ENCODE measurements at places on chromosomes 1 and 21.

DNA sequence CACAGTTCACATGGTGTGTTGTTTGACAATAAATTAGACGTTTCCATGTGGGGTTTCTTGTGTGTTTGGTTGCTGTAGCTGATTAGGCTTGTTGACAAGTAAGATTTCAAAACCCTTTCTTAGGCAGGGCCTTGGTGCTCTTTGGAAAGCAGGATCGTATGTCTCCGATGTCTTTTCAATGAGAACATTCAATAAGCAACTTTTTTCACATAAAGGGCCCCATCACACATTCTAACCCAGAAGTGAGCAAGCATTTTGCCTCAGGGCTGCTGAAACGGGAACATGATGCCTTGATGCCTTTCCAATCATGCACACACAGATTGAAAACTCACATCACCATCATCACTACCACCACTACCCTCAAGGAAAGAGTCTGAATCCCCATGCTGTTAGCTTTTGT, 33.1 kb downstream of the LPAR3 start:
- DNase-seq, result no peak

DNA sequence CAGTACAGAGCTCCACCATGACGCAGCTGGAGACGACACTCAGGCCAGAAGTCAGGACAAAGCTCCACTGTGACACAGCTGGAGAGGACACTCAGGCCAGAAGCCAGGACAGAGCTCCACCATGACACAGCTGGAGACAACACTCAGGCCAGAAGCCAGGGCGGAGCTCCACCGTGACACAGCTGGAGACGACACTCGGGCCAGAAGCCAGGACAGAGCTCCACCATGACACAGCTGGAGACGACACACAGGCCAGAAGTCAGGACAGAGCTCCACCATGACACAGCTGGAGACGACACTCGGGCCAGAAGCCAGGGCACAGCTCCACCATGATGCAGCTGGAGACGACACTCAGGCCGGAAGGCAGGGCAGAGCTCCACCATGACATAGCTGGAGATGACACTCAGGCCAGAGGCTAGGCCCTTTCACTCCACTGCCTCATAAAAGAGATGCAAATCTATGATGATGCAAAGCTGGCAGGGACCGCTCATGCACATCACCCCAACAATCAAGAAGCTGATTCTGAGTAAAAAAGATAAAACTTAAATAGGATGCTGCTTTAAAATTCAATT, 13.6 kb upstream of the OR2B11 start:
- DNase-seq, result no peak

- DNase-seq, result peak; percentile 63
Observed at GRCh38 chr1:183942933-183943693, 94.4 kb downstream of the COLGALT2 start.

DNA sequence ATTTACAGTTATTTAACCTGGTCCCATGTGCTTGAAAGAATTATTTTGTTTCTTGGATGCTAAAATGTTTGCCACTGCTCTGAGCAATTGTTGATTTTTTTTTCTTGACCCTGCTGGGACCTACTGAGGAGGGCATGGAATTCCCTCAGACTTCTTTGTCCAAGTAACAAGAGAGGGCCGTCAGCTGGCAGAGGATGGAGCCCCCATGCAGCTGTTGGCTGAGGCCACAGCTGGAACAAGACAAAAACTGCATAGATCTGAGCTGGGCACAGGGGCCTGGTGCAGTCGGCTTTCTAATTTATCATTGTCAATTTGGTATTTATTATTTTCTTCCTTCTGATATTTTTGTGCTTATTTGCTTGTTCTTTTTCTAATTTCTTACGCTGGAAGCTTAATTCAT, 39.6 kb upstream of the ABCG1 start:
- DNase-seq, result no peak

DNA sequence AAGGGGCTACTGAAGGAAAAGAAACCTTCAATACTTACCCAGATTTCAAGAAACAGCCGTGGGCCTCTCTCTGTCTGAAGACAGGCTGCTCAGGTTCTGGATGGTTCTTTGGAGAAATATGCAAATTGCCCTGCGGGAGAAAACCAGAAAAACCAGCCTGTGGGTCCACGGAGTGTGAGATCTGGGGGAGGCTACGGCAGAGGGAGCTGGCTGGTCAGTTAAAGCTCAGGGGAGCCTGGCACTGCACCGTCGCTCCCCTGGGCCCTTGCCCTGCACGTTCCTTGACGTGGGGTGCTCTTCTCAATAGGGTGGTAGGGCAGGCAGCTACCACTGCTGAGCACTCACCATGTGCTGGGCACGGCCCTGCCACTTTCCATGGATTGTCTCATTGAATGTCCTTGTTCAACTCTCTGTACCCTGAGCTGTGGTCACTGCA, 12.7 kb downstream of the TMCO4 start:
- peak; percentile 62 for DNase-seq

- no peak for DNase-seq
Observed at GRCh38 chr1:87586501-87586900, 257.8 kb downstream of the LMO4 start.

GRCh38 chr1:58318157-58319005, 228.1 kb downstream of the OMA1 start:
- DNase-seq, result no peak

- DNase-seq, result peak; percentile 59
Observed at GRCh38 chr1:10514490-10515235, 39.9 kb downstream of the PEX14 start.

DNA sequence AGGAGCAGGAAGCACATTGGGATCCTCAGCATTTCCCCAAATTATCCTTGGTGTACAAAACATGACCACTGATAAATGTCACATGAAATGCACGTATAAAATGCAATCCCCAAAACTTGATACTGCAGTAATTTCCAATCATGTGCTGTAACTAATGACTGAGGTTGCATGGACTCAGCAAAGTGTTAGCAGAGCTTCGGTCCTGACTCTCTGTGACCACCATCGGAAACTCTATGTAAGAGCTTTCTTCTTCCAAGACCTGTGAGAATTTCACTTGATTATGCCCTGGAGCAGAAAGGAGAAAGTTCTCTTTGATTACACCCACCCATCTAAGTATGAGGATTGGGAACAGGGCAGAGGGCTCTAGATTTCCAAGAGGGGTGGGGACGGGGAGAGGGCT, 908 bp downstream of the CD53 start:
- DNase-seq, result no peak

GRCh38 chr1:37391211-37392011, 83.0 kb upstream of the ZC3H12A start:
- DNase-seq, result no peak

- no peak for DNase-seq
Observed at GRCh38 chr1:6248161-6248776, 4.3 kb downstream of the HES3 start.

DNA sequence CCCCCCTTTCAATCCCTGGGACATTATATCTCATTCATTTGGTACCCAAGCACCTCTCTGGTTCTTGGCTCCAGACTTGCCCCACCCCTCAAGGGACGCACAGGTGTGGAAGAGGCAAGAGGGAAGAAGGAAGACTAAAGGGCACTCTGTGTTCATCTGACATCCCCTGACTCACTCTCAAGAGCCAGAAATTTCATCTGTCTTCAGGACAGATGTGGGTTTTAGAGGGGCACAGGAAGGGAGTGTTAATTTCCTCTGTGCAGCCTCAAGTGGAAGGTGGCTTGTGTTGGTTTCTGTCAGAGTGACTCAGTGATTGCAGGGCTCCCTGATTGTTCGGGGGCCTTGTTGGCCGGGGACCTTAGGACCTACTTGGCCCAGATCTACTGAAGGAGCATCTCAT, 2.4 kb downstream of the C2CD4D start:
- no peak for DNase-seq

GRCh38 chr21:45856442-45856841, 125.1 kb upstream of the COL6A1 start:
- DNase-seq, result no peak

DNA sequence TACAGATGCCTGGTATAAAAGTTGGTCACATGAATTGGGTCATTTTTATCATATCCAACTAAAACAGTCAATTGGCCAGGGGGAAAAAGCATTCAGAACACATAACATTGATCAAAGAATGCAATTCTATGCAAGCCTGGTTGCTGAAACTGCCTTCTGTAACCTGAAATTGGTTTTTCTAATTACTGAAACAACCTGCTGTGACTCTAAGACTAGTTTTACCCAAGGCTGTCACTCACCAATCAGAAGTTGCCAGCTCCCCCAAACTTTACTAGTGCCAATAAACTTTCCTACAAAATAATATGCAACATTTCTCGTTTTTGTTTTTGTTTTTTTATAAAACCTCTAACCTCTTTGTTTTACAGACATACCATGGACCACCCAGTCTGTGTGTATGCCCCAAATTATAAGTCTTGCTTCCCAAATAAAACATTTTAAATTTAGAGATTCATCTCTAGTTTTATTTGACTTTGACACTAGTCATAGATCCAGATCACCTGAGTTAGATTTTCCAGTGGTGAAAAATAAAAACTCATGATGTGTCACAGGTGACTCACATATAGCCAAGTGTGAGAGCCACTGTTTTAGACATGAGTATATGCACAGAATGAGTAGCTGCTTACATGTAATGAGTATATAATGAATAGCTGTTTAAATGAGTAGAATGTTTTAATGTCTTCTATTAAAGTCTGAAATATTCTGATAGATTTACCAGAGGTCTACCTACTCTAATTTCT, 64.2 kb upstream of the CR2 start:
- no peak for DNase-seq

GRCh38 chr1:231279081-231279480, 38.1 kb downstream of the GNPAT start:
- DNase-seq, result no peak

DNA sequence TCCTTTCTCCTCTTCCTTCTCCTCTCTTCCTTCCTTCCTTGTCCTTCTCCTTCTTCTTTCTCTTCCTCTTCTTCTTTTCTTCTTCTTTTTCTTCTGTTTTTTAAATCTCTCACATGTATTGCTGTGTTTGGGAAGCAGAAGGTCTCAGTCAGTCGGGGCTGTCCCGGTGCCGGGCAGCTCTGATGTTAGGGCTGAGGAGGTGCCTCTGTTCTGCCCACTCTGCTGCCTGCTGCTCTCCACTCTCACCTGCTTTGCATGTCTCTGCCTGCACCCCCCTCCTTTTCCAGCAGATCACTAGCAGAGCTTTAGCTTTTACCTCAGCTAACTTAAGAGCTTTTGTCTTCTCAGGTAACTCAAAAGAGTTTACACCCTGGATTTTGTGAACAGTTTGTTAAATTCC, 276.6 kb downstream of the CHRM3 start:
- no peak for DNase-seq

DNA sequence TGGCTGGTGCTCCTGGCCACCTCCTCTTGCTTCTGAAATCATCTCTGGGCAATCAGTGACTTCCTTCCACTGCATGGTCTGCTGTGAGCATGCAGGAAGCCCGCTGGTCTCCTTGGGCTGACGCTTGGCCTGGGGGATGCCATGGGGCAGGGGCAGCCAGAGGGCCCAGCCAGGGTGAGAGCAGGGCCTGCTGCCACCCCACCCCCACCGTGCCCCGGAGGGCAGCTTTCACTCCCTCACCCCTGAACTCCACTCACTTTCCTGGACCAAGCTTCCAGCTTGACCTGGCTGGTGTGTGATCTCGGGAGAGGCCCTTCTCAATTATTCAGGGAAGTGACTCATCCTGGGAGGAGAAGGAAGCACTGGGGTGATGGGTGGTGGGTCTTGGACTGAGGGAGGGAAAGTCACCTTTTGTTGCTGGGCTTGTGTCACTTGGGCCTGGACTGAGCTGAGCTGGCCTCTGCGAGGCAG, 270.2 kb upstream of the CSF3R start:
- DNase-seq, result no peak

DNA sequence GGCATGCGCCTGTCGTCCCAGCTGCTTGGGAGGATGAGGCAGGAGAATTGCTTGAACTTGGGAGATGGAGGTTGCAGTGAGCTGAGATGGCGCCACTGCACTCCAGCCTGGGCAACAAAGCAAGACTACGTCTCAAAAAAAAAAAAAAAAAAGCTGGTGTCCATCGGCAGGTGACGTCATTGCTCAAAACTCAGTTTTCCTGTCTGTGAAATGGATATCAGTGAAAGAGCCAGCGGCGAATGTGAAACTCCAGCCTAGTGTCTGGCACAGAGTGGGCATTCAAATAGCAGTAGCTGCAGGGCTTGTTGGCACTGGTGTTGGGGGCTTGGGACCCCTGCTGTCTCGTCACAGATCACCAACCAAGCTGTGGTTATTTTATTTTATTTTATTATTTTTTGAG, 75.8 kb downstream of the NKAIN1 start:
- no peak for DNase-seq

DNA sequence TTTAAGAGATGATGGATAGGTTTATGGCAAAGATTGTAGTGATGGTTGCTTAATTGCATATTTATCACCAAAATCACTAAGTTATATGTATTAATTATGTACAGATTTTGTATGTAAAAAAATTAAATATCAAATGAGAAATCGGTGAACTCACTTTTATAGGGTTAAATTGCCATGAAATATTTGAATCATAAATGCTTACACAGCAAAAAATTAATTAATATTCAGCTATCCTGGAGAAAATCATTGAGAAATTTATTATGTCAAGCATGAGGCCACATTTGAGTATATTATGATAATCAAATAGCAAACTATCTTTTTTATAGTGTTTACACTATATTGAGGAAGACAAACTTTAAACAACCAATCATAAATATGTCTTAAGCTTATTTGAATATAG, 239.4 kb upstream of the BRINP3 start:
- DNase-seq, result no peak

DNA sequence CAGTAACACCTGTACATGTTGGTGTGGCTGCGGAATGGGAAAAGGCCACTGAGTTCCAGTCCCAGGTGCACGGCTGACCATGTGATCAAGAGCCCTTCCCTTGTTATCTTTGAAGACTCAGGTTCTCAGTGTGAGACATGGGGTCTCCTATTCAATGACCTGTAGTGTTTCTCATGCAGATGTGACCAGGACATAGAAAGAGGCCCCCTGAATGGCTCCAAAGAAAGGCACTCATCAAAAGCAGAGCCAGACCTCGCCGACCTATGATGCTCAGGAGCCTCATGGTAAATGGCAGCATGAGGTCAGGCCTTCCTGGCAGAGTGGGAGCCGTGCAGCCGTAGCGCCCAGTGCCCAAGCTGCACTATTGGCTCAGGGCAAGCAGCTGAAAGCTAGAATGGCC, 42.3 kb upstream of the HAO2 start:
- DNase-seq, result no peak

DNA sequence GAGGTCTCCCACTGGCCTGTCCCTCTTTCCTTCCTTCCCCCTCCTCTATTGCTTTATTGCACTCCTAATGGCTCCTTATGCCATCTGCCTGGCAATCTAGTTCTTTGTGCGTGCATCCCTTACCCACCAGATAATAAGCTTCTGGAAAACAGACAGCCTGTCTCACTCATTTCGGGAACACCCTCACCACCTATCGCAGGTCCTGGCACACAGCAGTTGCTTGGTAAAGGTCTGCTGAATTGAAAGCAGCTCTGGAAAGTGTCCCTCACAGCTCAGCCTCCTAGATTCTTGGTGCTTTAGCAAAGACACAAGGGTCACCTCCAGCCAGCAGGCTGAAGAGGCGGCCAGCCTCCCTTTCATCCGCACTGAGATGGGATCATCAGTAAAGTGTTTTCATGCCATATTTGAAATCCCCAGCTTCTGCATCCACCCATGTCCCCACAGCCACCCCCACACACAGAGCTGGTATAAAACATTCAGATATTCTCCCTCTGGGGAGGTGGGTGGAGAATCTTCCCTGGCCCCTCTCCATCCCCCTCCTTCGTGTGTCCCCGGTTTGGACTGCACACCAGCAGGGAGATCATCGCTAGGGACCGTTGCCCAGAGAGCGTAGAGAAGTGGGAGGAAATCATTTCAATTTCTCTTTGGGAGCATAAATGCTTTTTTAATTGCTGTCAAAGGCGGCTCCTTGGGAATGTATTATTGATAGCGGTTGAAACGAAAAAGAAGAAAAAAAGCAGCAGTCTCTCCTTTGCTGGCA, 29.1 kb upstream of the ATP2B4 start:
- no peak for DNase-seq

GRCh38 chr1:153773096-153773921, 1.9 kb upstream of the SLC27A3 start:
- no peak for DNase-seq
